Cerebellum (tissue), 4 donors: ENCODE measurements at places on chromosomes 7 and 10. TPM values are rescaled to one million over a fixed set of nuclear protein-coding genes. Genes with fewer than 3 reads are reported as not detected.

Gene GALNT17
- total RNA-seq, result 41.3 TPM

DNA sequence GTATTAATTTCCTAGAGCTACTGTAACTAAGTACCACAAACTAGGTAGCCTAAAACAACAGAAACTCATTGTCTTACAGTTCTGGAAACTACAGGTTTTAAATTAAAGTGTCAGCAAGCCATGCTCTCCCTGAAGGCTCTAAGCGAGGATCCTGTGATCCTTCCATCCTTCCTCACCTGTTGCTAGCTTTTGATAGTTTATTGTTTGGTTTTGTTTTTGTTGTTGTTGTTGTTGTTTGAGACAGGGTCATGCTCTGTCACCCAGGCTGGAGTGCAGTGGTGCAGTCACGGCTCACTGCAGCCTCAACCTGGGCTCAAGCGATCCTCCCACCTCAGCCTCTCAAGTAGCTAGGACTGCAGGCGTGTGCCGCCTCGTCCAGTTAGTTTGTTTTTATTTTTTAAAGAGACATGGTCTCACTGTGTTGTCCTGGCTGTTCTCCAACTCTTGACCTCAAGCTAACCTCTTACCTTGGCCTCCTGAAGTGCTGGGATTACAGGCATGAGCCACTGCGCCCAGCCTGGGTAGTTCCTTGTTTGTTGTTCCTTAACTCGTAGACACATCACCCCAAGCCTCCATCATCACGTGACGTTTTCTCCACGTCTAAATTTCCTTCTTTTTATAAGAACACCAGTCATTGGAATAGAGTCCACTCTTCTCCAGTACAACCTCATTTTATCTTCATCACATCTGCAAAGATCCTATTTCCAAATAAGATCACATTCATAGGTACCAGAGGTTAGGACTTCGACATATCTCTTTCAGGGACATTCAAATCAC, 109.1 kb downstream of the AKR1D1 start:
- no peak for DNase-seq

- peak; percentile 75 for DNase-seq
These were observed 5.4 kb upstream of the TNS3 start for GRCh38 chr7:47587351-47587750.

- peak; percentile 64 for DNase-seq
These were observed 107.5 kb downstream of the REEP3 start for GRCh38 chr10:63628526-63629362.

- no peak for DNase-seq
These were observed 32.5 kb downstream of the PRKAR2B start for GRCh38 chr7:107076781-107077698.

- no peak for DNase-seq
These were observed 45.1 kb upstream of the PRKG1 start for GRCh38 chr10:51029172-51029641.

DNA sequence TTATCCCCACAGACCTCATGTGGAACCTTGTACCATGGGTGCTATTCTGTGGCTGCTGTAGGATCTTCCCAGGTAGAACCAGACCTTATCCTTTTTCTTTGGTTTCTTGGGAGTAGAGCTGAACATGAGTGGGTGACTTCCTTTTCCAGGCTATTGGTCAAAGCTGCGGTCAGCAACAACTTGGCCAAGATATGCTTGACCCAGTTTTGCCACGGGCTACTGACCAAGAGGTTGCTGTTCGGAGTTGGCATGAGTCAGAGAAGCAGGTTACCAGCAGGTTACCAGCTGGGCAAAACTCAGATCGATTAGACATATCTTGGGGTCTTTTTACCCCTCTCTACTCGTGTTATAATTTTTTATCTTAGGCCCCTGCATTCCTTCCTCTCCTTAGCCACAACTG, 36.7 kb upstream of the HDAC9 start:
- DNase-seq, result peak; percentile 53

- DNase-seq, result peak; percentile 61
These were observed 46.2 kb downstream of the FAM53B start for GRCh38 chr10:124697837-124698544.

- DNase-seq, result no peak
These were observed 22.6 kb downstream of the CCDC3 start for GRCh38 chr10:12978891-12979290.

- no peak for DNase-seq
These were observed 95.6 kb downstream of the NEURL1 start for GRCh38 chr10:103589074-103589630.

DNA sequence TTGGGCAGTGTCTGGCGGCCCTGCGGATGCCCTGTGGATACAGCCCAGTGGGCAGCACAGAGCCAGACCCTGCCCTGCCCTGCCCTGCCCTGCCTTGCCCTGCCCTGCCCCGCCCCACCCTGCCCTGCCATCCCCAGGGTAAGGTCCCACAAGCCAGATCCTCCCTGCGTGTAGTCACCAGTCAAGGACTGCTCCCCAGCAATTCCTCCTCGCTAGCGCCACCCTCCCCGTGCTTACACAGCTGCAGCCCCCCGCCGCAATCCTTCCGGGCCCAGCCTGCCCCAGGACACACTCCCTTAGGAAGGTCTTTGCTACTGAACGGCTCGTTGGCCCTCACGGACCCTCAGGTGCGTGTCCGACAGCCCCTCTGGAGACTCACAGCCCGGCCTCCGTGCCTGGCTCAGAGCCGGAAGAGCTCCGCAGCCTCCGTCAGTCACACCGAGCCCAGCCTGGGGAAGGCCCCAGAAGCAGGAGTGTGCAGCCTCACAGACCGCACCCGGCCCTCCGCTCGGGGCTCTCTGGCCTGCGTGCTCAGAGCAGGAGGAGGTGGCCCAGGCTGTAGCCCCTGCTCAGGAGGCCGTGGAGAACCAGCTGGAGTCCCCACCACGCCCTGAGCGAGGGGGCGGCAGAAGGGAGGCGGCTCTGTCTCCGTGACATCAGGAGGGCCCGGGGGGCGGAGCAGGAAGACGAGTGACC, 68.3 kb downstream of the PWWP2B start:
- DNase-seq, result no peak
